Hematopoietic multipotent progenitor cell treated with erythropoietin and hydrocortisone succinate and interleukin-3 and kit ligand, for 4 days (in vitro differentiated cells): ENCODE measurements at places on chromosomes 2 and 18.

DNA sequence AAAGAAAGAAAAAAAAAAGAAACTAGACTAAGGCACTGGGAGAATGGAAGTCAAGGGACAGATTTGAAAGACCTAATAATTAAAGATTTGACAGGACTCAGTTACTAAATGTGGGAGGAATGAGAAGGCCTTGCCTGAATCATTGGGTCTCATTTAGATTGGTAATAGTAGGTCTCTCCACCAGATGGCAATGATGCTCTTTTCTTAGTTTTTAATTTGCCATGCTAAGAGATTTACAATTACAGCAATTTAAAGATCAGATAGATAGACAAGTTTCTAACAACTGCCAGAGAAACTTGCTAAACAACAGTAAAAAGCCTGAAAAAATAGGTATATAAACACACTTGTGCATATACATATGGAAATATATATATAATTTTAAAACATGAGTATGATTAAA, 153.0 kb downstream of the TMEM247 start:
- peak; percentile 72 for DNase-seq

DNA sequence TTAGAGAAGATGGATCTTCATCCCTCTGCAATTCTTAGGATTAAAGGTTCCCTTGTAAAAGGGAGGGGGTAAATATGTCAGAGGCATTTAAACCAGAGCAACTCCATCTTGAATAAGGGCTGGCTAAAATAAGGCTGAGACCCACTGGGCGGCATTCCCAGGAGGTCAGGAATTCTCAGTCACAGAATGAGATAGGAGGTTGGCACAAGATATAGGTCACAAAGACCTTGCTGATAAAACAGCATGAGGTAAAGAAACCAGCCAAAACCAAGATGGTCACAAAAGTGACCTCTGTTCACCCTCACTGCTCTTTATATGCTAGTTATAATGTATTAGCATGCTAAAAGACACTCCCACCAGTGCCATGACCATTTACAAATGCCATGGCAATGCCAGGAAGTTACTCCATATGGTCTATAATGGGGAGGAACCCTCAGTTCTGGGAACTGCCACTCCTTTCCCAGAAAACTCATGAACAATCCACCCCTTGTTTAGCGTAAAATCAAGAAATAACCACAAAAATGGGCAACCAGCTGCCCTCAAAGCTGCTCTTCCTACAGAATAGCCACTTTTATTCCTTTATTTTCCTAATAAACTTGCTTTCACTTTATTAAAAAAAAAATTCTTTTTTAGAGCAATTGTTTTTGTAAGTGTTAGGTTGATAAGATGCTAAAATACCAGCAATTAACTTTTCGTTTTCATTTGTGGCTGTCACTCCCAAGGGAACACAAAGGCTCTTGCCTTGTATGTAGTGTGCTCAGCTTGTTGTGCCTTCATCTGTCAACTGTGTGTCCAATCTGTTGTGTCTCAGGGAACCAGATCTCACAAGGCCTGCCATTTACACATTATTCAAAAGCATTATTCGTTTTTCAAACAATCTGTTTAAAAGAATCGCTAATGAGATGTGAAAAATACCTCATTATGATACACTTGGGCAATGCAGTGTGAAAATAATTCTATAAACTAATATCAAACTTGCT, 205.2 kb upstream of the RGPD4 start:
- DNase-seq: no peak

DNA sequence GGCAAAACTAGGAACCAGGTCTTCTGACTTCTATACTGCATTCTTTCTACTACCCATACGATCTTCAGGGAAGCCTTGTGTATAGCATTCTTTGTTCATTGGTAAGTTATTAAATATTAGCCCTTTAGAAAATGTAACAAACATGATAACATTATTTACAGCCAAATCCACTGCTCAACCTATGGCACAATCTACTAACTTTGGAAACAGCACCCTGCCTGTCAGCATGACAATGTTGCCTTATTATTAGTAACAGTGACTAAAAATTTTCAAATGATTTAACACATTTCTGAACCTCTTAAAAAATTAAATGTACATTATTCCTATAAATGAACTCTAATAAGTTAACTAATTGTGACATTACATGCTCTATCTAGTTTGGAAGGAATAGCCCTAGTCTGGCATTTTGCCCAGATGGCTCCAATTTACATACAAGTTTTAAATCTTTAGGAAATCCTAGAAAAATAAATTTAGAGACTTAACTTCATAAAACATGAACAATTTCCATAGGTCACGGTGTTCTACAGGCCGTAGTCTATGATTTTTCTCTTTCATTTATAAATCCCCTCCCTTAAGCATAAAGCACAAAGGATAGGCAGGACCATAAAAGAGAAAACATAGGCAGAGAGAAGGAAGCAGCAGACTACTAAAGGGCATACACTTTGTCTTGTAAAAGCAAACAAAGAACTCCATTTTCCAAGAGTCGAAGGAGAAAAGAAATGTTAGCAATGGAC, 33.7 kb downstream of the YES1 start:
- peak; percentile 15 for DNase-seq

DNA sequence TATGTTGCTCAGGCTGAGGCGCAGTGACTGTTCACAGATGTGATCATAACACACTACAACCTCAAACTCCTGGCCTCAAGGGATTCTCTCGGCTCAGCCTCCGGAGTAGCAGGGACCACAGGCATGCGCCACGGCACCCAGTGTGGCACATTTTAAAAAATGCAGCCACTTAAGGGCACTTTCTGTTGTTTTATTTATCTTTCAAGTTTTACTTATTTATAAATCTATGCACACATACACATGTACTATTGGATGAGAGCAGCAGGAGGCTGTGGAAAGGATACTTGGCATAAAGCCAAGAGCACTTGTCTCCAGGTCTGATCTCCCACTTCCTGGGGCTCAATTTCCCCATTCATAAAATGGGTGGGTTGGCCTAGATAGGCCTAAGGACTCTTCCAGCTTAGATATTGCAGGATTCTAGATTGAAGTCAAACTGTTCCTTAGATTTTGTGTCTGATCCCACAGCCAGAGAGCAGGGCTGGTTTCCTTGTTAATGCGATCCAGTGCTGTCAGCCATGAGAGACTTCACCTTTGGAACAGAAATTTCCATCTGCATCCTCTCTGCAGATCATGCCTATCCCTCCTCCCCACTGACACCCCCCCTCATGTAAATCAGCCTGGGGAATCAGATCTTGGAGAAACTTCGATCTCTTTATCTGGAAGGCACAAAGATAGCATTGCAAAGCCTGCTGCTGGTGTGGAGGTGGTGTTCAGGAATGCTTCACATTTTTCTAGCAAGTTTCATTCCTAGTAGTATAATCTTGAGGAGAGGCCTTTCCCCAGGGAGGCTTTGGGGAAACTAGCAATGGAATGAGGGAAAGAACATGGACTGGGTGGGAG, 24.7 kb downstream of the PCBP1 start:
- no peak for DNase-seq

GRCh38 chr18:49399003-49399402, 61.4 kb downstream of the DYM start:
- DNase-seq: peak; percentile 29

DNA sequence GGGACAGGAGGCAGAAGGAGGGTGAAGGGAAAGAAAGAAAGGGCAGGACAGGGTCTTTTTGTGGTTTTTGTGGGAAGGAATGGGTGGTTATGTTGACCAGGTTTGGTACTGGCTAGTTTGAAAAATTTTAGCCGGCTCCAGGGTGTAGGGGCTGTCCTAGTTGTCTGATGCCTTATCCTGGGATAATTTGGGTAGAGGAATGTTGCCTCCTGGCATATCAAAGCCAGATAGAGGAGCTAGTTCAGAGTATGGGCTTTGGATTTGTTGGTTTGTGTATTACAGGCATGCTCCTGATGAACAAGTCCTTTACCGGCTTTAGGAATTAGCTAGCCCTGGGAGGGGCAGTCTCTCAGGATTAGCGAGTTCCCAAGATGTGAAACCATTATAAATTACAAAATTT, 101.1 kb upstream of the LHCGR start:
- no peak for DNase-seq

DNA sequence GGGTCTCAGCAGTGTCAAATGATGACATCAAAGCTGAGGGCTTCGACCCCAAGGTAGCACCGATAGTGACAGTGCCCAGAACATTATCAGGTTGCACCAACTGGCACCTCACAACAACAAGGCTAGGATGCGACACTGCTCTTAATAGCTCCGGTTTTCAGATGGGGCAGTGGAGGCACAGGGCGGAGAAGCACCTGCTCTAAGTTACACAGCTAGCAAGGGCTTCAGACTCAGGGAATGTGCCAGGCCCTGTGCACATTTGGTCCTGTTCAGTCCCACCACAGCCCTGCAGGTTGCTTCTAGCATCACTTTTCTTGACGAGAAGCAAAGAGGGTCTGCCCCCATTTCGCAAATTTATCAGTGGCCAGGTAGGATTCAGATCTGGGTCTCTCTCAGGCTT, 74.1 kb downstream of the DGKD start:
- no peak for DNase-seq

GRCh38 chr2:152505495-152505906, 170.5 kb downstream of the FMNL2 start:
- DNase-seq: no peak

DNA sequence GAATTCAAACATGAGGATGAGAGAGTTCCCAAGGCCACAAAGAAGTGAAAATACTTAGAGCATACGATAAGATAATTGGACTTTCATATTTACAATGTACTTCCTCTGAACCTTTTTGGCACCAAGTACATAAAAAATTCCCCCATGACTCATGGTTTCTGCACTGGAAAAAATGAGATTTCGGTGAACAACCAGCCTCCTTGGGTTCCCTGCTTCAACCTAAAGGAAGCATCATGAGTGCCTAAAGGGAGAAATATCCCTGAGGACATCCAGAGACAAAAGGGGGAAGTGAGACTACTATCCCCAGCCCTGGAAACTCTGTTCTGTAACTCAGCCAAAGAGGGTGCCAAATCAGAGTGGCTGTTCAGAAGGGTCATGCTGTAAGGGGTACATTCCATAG, 562.7 kb upstream of the SLC39A10 start:
- no peak for DNase-seq

- DNase-seq: no peak
These were observed 62.6 kb downstream of the STPG4 start for GRCh38 chr2:47092465-47092864.

DNA sequence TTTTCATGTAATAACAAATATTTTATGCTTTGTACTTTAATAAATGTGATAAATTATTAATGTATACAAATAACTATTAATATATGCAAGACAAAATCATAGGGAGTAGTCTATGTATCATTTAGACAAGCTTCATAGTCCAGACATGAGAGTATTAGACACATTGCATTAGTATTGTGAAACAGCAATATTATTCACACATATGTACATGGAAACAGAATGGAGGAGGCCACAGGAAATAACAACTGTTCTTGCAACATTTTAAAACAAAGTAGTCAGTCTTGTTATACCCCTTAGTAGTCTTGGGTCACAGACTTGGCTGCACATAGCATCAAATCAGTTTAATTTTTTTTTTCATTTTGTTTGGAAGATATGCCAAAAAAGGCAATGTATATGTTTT, 15.8 kb downstream of the DSC1 start:
- peak; percentile 10 for DNase-seq

DNA sequence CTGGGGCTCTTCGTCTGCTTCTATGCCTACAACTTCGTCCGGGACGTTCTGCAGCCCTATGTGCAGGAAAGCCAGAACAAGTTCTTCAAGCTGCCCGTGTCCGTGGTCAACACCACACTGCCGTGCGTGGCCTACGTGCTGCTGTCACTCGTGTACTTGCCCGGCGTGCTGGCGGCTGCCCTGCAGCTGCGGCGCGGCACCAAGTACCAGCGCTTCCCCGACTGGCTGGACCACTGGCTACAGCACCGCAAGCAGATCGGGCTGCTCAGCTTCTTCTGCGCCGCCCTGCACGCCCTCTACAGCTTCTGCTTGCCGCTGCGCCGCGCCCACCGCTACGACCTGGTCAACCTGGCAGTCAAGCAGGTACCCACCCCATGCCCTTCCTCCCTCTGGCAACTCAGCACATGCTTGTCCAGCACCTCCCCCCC, 24.2 kb downstream of the STEAP3 start:
- DNase-seq: no peak

- no peak for DNase-seq
These were observed 63.0 kb downstream of the DGKD start for GRCh38 chr2:233417282-233417681.

DNA sequence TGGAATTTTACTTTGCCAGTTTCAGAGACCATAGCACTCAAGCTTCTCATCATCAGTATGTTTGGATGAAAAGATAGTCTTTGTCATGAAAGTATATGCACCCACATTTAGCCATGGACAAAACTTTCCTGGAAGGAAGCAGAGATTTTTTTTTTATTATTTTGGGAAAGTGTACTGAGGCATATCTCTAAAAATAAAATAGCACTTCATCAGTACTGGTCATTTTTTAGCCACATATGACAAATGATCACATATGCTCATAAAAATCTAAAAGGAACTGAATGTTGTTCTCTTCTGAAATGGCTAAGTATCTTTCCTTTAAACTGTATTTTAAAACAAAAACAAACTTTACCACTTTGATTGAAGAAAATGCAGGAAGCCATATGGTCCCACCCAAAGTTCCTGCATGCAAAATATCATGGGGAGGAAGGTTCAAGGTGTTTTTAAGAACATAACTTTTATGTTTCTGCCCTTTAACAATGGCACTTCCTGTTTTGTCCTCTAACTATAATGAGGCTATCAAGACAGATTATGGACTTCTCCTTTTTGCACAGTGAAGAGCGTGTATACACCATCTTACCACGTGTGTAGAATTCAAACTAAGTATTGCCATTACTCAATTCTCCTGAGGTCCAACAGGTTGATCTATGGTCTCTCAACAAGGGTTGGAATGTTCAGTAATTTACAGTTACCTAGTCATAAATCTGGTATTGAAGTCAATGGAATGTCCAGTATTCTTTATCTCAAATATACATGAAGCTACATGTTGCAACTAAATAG, 77.1 kb upstream of the SLC39A10 start:
- DNase-seq: peak; percentile 88

DNA sequence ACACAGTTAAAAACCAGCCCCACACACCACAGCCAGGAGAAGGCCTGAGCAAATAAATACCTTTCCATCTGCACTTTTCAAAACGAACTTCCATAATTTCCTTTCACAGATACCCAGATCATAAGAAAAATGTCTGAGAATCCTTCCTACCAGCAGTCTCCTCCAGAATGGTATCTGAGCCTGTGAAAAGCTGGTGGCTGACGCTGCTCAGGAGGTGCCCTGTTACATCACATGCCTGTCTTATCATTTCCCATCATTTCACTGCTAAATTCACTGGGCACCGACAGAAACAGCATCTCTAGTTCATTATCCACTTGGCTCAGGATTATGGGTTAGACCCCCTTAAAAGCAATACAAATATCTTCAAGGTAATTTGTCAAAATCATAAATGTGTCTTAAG, 4.4 kb downstream of the CRACDL start:
- no peak for DNase-seq

GRCh38 chr2:233115741-233116140, 55.6 kb downstream of the INPP5D start:
- no peak for DNase-seq

- DNase-seq: no peak
These were observed 1.6 kb downstream of the OSR1 start for GRCh38 chr2:19356545-19357401.
